ENCODE measurements at places on chromosomes 13 and 19.
A peak's percentile ranks its signal among the peaks of the same experiment; 100 is the strongest.

- DNase-seq = no peak
Measured at GRCh38 chr13:46577696-46578589, 25.0 kb downstream of the LRCH1 start.

- DNase-seq = no peak
Measured at GRCh38 chr13:101611491-101612475, 159.3 kb downstream of the ITGBL1 start.

DNA sequence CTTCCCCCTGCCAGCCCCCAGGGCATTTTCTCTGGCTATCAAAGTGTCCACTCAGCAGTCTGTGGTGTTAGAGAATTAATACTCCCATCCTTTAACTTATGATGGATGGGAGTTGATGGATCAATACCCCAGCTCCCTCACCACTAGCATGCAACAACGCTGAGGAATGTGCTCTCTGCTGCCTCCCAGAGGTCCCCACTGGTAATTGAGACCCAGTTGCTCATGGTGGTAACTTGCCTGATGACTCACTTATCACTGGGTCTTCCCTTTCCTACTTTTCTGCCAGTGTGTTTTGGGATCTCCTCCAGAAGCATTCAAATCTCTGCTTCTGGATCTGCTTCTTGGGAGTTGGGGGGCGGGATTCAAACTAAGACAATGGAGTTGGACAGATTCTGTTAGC, 20.3 kb upstream of the CACNA1A start:
- no peak for DNase-seq

DNA sequence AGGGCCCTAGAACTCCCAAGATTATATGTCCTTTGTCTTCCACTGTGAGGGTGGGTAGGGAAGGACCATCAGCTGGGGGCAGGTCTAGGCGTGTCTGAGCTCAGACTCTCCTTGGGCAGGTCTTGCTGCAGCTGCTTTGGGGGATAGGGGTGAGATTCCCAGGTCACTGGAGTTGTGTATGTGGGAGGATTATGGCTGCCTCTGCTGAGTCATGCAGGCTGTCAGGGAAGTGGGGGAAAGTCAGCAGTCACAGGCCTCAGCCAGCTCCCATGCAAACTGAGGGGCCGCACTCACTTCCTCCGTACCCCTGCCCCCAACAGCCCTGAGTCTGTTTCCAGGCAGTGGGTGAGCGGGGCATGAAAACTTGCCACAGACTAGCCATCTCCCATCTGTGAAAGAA, 600.8 kb downstream of the DIAPH3 start:
- no peak for DNase-seq

DNA sequence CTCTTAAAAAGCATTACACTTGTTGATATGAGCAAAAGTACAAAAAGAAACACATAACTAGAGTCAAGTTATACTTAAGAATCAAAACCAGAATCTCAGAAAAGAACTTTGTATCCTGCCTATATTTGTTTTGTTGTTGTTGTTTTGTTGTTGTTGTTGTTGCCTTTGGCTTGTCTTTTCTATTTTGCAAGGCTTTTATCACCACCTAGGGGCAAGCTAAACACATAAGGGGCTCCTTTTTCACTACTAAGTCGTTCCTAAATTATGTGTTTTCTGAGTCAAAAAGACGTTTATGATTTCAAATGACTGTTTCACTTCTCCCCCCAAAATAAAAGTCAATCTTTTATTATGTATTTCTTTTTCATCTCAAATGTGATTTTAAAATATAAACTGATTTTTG, 250.2 kb downstream of the RBM26 start:
- DNase-seq = no peak

- no peak for DNase-seq
Measured at GRCh38 chr13:108495646-108496361, 133.6 kb upstream of the MYO16 start.

DNA sequence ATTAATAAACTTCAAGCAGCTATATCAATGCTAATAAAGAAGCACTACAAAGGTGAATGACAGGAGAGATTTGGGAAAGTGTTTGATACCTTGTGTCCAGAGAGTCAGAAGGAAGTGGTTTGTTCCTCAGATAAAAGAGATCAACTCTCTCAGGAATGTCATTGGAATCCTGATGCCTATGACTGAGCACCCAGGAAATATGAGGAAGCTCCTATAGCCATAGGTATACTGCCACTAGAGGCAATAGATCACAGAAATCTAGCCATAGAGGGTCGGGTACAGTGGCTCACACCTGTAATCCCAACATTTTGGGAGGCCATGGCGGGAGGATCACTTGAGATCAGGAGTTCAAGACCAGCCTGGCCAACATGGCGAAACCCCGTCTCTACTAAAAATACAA, 612.6 kb downstream of the DACH1 start:
- no peak for DNase-seq

GRCh38 chr19:35733180-35734125, 8.8 kb downstream of the IGFLR1 start:
- no peak for DNase-seq

GRCh38 chr19:47070756-47071155, 22.3 kb upstream of the TMEM160 start:
- no peak for DNase-seq

DNA sequence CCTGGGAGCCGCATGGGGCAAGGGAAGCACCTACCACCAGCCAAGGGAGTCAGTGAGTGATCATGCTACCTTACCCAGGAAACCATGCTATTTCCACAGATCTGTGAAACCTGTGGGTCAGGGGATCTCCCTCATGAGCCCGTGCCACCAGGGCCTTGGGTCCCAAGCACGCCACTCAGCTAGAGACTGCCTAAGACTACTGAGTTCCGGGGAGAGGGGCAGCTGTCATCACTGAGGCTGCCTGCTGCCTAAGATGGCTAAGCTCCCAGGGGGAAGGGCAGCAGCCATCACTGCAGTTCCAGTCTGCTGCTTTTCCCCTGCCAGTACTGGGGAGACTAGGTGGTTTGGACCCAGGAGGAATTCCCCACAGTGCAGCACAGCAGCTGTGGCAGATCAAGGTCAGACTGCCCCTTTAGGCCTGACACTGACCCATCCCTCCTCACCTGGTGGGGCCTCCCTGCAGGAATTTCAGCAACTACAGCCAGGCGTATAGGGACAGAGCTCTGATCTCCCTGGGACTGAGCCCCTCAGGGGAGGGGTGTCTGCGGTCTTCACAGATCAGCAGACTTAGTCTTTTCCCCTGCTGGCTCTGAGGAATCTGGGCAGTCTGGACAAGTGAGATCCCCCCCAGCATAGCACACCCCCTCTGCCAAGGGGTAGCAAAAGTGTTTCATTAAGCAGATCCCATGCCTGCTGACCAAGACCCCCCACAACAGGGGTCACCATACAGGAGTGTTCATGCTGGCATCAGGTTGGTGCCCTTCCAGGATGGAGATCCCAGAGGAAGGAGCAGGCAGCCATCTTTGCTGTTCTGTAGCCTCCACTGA, 26.9 kb downstream of the VSTM2B start:
- no peak for DNase-seq

- DNase-seq = peak; percentile 4
Measured at GRCh38 chr13:47555235-47555634, 445.8 kb downstream of the SUCLA2 start.

GRCh38 chr19:15421721-15422260, 3.0 kb upstream of the AKAP8L start:
- DNase-seq = no peak

- DNase-seq = no peak
Measured at GRCh38 chr19:858868-859843, at the start of gene CFD. CFD (plus strand) TSS chr19:859664; CDS start chr19:859690, 26 bp downstream.

DNA sequence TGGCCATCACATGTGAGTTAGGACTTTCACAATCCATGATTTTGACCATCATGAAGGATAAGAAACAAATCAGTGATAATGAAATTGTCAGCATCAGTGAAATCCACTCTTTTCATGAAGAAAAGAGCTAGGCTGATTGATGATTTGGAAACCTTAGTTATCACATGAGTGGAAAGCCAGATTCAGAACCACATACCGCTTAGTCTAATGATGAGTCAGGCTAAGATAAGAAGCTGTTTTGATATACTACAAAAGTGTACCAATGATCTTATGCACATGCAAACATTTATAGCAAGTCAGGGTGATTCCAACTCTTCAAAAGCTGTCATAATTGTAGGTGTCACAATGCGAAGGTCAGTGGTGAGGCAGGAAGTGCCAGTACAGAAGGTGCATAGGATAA, 519.3 kb downstream of the GPC6 start:
- no peak for DNase-seq

DNA sequence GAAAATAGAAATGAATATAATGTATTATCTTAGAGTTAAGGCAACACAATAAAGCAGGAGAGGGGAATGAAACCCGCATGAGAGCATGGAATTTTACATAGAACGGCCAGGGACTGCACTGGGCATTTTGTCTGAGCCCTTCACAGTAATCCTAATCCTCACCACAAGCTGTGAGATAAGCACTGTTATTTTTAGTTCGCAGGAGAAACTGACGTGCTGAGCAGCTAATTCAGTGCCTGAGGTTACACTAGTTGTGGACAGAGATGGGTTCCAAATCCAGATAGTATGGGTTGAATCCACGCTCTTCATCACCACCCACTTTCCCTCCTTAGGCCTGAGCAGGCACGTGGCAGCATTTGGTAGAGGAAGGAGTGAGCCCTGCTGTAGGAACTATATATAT, 24.8 kb upstream of the ZNF527 start:
- DNase-seq = no peak

GRCh38 chr13:40895227-40896184, 106.1 kb downstream of the SLC25A15 start:
- no peak for DNase-seq

DNA sequence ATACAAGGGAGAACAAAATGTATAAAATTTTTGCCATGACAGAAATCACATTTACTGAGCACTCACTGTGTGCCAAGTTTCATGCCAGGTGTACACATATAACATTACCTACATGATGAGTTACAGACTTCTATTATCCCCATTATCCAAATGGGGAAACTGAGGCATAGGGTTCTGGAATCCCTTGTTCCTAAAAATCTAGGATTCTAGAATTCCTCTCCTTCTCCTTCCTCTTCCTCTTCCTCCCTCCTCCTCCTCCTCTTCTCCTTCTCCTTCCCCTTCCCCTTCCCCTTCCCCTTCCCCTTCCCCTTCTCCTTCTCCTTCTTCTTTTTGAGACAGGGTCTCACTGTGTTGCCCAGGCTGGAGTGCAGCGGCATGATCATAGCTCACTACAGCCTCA, 14.2 kb upstream of the BCL3 start:
- DNase-seq = no peak

DNA sequence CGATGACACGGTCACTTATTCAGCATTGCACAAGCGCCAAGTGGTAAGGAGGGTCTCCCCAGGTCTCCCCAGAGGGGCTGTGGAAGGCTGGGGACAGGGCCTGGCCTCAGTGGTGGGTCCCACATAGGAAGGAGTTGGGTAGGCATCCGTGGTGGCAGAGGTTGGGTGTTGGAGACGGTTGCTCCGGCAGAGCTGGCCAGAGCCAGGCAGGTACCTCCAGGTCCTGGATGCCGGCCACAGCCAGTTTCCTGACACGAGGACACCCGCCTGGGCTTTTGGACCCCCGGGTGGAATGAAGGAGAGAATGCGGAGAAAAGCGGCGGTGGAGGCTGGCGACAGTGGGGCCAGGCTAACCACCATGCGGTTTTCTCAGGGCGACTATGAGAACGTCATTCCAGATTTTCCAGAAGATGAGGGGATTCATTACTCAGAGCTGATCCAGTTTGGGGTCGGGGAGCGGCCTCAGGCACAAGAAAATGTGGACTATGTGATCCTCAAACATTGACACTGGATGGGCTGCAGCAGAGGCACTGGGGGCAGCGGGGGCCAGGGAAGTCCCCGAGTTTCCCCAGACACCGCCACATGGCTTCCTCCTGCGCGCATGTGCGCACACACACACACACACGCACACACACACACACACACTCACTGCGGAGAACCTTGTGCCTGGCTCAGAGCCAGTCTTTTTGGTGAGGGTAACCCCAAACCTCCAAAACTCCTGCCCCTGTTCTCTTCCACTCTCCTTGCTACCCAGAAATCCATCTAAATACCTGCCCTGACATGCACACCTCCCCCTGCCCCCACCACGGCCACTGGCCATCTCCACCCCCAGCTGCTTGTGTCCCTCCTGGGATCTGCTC, 1.3 kb upstream of the FFAR1 start:
- no peak for DNase-seq

DNA sequence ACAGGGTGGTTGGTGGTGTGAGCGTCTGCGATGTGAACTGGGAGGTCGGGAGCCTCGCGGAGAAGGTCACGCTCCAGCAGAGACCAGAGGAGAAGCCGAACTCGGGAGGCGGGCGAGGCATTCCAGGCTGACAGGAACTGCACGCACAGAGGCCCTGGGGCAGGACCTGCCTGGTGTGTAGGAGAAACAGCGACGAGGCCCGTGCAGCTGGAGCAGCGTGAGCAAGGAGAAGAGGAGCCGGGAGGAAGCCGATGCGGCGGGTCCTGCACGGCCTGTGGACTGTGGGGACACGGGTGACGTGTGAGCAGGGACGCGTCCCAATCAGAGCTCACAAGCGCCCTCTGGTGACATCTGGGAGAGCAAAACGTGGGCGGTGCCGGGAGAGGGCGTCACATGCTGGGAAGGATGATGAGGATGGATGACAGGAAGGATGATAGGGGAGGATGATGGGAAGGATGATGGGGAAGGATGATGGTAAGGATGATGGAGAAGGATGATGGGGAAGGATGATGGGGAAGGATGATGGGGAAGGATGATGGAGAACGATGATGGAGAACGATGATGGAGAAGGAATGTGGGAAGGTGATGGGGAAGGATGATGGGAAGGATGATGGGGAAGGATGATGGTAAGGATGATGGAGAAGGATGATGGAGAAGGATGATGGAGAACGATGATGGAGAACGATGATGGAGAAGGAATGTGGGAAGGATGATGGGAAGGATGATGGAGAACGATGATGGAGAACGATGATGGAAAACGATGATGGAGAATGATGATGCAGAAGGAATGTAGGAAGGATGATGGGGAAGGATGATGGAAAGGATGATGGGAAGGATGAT, 16.1 kb upstream of the MADCAM1 start:
- DNase-seq = no peak

- DNase-seq = no peak
Measured at GRCh38 chr13:51025245-51025905, 85.7 kb downstream of the C13orf42 start.

DNA sequence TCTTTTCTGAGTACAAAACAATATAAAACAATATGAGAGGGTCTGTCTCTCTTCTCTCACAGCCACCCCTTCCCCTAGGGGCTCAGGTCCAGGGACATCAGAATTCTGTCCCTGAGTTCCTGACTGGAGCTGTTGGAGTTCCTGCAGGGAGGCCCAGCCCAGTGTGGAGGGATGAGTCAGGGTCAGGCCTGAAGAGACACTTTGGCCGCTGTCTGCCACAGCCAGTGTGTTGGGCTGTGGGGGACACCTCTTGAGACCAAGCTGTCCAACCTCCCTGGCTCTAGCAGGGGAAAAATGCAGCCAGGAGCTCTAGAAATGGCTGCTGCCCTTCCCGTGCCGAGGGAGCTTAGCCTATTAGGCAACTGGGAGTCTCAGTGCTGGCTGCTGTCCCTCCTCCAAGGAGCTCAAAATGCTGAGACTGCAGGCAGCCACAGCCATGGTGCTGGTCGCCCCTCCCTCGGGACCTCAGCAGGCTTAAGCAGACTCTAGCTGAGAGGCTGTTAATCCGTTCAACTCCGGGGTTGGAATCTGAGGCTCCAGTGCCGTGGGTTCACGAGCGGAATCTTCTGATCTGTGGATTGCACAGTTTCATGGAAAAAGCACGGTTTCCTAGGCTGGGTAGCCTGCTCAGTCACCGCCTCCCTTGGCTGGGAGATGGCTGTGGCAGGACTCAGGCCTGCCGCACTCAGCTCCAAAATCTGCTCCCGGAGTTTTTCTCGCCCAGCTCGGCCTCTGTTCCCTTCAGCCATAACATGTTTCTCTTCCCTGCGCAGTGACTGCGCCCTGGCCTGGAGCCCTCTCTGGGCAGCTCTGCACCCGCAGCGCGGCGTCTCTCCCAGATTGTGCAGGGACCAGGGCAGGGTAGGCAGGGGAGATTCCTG, 3.8 kb upstream of the ZNF626 start:
- no peak for DNase-seq
